Activated CD8-positive, alpha-beta memory T cell treated with anti-CD3 and anti-CD28 coated beads for 1 hour (primary cell): ENCODE measurements at places on chromosomes 12 and 14.

DNA sequence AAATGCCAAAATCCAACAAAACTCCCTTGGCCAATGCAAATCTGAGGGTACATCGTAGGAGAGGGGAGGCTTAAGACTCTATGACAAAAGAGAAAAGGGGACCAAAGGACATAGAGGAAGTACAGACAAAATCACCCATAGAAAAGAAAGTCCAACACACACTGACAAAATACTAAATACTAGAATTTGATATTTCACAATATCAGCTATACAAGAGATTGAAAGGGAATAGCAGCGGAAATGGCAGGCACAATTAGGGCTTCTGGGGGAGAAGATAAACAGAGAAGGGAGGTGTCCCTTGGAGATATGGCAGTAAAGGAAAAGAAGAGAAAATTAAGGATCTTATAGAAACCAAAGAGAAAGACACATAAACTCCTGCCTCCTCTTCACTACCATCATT lies 29.0 kb downstream of the ATP2B1 start:
- DNase-seq, result no peak

DNA sequence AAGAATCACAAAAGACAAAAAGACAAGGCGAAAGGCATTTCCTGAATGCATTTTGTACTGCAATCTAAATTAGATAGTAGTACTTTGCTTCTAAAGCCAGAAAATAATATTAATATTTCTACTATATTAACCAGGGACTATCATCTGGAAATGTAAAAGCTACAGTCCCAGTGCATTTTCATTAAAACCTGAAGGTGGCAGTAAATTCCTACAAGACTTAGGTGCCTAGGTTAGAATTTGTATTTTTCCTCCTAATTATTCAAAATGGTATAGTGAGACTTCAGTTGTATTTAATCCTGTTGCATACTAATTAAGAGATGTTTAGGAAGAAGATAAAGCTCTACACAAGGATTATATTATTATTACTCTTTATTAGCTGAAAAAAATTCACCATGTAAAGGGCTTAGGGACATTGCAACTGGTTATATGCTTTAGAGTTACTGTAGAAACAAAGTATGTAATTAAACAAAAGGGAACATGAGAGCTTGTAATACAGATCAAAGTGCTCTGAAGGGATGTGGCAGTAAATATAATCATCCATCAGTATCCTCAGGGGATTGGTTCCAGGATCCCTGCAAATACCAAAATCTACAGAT lies 53.6 kb downstream of the BRMS1L start:
- no peak for DNase-seq

DNA sequence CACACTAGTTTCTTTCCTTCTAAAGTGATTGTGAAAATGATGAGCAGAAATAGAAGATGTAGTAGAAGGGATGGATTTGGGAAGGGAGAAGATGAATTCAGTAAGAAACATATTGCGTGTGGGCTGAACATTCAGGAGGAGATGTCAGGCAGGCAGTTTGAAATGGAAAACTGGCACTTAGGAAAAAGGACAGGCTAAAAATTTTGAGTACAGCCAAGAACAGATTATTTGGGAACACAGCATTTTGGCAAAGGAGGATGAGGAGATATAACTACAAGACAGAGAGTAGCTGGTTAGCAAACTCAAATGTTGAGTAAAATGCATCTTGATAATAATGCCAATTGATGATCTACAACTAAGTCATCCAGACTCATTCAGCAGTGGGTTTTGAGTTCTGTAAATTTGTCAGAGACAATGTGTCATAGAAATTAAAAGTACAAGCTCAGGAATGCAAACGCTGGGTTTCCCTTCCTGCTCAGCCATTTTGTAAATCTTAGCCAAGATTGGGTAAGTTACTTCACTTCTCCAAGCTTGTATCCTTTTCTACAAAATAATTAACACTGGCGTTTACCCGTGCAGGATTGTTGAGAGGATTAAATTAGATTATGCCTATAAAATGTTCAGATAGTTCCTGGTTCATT lies 255.0 kb downstream of the NAV3 start:
- DNase-seq, result no peak

DNA sequence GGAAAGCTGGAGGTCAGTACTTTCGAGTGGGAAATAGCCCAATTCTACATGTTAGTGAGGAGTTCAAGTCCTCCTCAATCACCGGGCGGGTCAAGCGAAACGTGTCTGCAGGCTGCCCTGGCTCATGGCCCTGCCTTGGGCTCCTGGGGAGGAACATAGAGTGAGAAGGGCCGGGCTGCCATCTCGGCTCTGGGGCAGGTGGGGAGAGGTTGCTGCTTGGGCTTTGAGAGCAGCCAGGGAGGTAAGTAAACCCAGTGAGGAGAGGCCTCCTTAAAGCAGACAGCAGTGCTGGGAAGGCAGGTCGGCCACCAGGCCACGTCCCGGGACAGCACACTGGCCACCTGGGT lies 32.0 kb upstream of the UBC start:
- no peak for DNase-seq

DNA sequence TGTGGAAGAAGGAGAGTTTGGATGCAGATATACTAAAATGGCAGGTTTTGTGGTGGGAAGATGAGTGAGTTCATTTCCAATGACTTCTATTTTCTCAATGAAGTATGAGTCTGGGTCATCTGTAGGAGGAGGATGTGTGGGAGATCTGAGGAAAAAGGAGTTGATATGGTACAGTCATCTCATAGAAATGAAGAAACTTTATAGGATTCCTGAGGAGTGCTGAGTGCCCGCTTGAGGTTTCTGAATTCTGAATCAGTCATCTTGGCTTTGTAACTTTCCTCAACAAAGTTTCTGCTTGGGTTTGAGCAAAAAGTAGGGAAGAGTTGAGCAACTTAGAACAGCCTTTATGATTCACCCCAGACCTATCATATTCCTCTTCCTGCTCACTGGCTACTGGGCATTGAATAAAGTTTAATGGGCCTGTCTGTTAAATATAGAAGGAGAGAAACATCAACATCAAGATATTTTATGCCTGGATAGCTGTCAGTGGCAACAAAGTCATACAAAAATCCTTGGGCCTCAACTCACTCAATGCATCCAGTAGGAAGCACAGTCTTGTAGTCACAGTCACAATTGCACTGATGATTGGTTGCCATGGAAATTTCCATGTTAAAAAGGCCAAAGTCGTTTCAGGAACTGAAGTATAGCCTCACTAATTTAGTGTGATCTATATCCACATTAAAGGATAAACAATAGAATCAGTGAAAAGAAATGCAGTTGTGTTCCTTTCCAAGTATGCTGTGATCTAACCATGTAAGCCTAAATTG lies 284.7 kb downstream of the DUSP6 start:
- no peak for DNase-seq

DNA sequence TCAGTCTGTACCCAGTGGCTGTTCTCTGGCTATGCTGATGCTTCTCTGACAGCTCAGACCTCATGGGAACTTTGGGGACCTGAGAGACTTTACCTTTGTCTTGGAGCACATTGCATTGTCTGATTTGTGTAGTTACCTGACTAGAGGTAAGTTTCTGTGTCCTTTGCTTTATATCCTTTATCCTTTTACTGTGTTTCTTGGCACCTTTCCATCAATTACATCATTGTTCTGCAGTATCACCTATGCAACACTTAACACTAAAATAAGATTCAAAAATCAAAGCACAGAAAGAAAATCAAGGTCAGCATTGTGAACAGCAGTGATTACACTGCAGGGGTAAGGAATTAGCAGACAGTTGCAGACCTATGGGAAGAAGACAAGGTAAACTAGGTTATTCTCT lies 43.8 kb downstream of the SLC35F4 start:
- no peak for DNase-seq

- DNase-seq, result no peak
These were observed 3.2 kb downstream of the ARF3 start for GRCh38 chr12:48954061-48954460.

- DNase-seq, result no peak
These were observed 4.0 kb downstream of the LRP1-AS start for GRCh38 chr12:57143454-57143853.

GRCh38 chr14:73712540-73713180 lies 1.5 kb downstream of the PNMA1 start:
- no peak for DNase-seq

DNA sequence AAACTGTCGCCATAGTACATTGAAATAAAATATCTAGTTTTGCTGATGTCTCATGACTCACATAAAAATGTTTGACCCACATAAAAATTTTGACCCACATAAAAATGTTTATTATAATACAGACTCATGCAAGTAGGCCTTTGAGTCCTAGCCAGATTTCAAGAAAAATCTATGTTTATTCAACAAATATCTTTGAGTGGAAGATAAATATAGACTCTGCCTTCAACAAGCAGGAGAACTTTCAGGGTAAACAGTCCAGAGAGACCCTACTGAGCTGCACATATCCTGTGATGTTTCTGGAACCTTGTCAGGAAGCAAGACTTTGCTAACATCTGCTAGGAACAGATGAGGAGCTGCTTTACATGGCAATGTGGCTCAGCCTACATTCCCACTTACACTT lies 283.1 kb downstream of the MDGA2 start:
- no peak for DNase-seq

DNA sequence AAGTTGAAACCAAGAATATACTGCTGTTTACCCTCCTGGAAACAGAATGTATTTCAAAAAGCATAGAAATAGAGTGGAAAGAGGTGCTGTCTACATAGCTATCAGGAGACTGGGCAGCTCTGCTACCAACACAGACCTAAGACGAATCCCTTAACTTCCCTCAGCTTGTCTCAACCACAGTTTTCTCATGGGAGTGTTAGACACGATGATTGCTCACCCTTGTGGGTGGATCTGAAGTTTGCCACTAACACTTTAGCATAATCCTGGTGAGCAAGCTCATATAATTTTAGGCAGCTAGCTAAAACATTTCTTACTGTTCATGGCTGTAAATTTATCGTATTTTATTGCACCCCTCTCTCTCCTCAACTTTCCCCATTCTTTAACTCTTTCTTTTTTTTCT lies 38.5 kb downstream of the C12orf75 start:
- DNase-seq, result no peak

- DNase-seq, result no peak
These were observed 15.1 kb downstream of the RNF41 start for GRCh38 chr12:56206452-56207166.

DNA sequence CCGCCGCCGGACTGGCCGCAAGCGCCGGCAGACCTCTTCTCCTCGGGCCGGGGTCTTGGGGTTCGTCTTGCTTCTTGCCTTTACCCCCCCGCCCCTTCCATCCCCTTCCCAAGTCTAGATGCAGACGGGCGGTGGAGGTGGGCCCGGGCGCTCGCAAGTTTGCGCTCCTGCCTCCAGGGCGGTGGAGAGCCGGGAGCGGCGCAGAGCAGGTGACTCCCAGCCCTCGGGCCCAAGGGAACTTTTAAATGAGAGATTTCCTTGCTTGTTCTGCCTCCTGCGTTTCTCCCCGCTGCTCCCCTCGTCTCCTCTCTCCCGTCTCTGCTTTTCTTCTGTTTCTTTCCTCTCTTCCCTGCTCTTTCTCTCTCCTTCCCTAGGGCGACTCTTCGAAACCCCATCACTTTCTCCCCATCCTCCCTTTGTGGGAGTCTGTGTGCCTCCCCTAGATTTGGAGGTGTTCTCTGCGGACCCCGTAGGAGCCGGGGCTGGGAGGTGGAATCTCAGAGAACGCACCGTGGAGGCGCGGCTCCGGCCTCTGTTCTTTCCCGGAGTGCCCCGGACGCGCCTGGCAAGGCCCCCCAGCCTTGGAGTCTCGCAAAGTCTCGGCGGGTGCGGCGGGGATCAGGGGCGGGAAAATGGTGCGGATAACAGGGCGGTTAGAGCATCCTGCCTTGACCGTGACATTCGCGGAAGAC lies 114.7 kb upstream of the MYL2 start:
- no peak for DNase-seq

GRCh38 chr14:78356391-78356790 lies 186.2 kb downstream of the NRXN3 start:
- DNase-seq, result no peak

DNA sequence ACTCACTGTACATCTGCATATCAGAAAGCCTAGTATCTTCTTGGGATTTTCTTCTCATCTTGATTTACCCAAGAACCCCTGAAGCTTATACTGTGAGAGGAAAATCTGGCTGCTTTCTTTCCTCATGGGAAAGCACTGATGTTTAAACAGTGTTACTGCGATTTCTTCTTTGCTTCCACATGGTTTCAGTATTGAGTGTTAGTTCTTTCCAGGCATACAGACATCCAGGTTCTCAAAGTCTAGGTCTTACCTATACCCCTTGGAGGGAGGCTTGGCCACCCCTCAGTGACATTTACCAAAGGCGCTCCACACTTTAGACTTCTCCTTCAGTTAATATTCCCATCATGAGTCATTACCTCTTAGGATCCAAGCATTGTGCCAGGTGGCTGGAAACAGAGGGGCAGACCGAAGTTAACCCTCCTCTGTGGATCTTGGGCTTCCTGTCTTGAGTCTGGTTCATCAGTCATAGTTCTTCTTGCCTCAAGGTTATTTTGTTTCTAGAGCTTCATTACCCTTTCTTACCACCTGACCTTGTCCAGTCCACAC lies 79.1 kb downstream of the TMEM117 start:
- DNase-seq, result no peak

GRCh38 chr12:81330480-81330879 lies 252.6 kb downstream of the ACSS3 start:
- no peak for DNase-seq

DNA sequence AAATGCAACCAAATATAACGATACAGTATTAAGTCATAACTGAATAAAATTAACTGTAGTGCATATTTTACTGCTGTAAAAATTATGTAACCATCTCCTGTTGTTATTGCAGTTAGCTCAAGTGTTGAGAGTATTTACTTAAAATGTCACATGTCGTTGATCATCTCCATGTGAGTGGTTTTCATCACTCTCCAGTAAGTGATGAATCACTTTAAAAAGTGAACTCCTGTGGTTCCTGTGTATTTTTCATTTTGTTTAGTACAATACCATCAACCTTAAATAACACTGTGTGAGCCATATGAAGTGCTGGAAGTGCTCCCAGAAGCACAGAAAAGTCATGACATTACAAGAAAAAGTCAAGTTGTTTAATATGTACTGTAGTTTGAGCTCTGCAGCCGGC lies 104.7 kb upstream of the SLCO1B1 start:
- DNase-seq, result no peak

DNA sequence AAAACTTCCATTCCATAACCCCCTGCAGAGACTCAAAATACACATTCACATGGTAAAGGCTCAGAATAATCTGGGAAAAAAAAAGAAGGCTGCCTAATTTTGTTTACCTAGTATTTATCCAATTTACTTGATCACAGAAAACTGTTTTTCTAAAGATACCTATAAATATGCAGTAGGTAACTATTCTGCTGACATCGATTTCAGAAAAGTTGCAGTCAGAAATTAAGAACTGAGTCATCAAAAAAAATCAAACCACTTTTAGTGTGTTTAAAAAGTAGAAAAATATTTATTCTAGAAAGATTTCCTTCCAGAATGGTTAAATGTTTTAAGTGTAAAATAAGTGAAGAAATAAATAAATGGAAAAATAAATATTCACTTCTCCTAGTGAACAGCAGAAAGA lies 254.5 kb upstream of the CAND1 start:
- no peak for DNase-seq

- no peak for DNase-seq
These were observed 154.4 kb downstream of the CALM1 start for GRCh38 chr14:90551070-90551704.

- DNase-seq, result no peak
These were observed 29.4 kb downstream of the SYNE3 start for GRCh38 chr14:95486875-95487668.
